M059J (cell line): ENCODE measurements at places on chromosomes 12 and 14.

GRCh38 chr14:104657563-104658324, 31.7 kb upstream of the INF2 start:
- DNase-seq = no peak

DNA sequence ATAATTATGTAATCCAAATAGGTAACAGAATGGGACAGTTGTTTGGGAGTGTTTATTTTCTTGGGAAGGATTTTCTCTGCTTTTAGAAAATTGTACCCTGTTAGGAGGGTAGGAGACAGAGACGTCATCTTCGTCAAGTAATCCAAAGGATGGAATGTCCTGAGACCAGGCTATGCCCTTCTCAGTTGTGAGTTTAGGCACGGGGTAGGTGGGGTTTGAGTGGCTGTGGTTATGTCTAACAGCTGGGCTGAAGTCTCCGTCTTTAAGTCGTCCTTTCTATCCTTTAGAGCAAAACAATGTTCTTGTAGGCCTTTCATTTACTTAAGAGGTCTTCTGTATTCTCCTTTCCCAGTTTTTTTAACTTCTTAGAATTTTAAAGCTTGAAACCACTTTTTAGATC, 5.7 kb downstream of the SOCS2 start:
- no peak for DNase-seq

DNA sequence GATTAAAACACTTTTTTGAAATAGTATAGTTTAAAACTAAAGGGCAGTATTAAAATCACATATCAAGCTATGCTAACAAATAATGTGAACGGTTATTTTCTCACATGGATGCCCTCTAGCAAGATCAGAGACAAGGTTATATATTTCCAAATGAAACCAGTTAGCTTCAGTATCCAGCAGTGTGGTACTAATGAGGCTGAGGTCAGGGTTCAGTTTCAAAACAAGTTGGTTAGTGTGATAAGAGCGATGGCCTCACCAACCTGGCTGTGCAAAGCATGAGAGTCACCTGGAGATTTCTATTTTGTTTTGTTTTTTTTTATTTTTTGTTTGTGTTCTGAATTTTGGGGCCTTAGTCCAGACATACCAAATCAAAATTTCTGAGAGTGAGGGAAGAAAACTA, 352.2 kb upstream of the KITLG start:
- no peak for DNase-seq

DNA sequence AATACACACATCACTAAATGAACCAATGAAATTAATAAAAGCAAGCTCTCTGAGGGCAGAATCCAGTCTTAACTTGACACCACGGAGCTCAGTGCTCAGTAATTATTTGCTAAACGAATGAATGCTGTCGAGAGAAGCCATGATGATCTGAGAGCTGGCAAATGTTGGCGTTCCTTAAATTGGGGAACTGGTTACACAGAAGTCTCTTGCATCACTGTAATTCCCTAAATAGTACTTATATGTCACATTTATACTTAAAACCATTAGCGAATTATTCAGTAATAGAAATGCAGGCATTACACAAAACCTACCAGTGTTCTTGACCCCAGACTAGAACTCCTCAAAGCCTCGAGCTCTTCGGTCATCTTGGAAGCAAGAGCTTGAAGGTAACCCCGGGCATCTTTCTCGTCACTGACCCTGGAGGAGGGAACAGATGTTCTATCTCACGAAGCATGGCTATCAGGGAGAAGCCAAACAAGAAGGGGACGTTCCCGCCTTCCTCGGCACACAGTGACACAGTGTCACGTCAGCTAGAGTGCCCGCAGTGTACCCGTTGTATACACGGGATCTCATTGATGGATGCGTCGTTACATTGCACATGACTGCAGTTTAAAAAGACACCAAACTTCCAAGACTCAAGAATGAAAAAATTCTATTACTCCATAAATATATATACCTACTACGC, 43.6 kb downstream of the AMN start:
- no peak for DNase-seq
